Naive thymus-derived CD8-positive, alpha-beta T cell (primary cell): ENCODE measurements at places on chromosomes 7 and 10.

DNA sequence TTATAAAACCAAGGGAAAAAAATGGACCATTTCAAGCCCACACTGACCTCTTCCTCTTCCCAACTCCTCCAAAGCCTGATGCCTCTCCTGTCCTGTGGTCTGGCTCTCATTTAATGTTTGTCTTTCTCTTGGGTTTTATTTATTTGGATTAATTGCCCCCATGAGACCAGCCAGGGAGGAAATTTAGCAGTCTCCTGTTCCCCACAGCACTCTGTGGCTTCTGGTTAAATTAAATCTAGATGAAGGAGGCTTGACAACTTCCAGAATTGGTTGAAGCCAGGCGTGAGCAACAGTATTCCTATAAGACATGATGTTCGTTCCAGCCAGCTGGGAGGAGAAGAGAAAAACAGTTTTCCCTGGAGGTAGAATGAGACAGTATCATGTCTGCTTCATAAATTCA is 15.1 kb upstream of the PRLHR start:
- no peak for DNase-seq

GRCh38 chr10:70432561-70433263 is 8.8 kb downstream of the NODAL start:
- DNase-seq, result no peak

- no peak for DNase-seq
These were observed 24.2 kb downstream of the STRA8 start for GRCh38 chr7:135257790-135258189.

DNA sequence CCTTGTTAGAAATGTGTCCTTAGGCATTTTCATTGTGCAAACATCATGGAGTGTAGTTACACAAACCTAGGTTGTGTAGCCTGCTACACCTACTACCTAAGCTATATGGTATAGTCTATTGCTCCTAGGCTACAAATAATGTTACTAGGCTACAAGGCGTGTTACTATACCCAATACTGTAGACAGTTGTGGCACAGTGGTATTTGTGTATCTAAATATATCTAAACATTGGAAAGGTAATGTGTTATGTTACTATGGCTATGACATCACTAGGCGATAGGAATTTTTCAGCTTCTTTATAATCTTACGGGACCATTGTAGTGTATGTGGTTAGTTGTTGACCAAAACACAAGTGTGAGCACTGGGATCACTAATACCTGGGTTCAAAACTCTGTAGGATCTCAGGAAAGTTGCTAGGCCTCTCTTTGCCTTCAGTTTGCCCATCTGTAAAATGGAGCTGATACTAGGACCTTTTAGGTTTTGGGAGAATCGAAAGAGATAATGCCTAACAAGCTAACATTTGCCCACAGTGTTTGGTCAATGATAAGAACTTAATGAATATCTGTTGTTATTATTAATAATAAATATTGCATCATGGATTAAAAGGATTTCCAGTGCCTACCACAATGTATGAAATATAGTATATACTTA is 2.7 kb downstream of the BICC1 start:
- DNase-seq, result no peak

- no peak for DNase-seq
These were observed 734.7 kb downstream of the KCNMA1 start for GRCh38 chr10:76902949-76903348.
